Natural killer cell treated with Interleukin-12 subunit alpha and Interleukin-12 subunit beta and Interleukin-15 and Interleukin-18, amount 100 ng/mL, for 72 hours (primary cell): ENCODE measurements at places on chromosomes 2 and 18. TPM values are rescaled to one million over a fixed set of nuclear protein-coding genes. Genes with fewer than 3 reads are reported as not detected.

Gene PRSS56
- not detected for total RNA-seq

Gene CDKL4
- not detected for total RNA-seq

Gene CRYBA2
- not detected for total RNA-seq

Gene SKOR2
- total RNA-seq = not detected

Gene APLF
- total RNA-seq = 3.2 TPM

Gene POLR1A
- total RNA-seq = 99.2 TPM

Gene KIF1A
- not detected for total RNA-seq

Gene C2orf92
- 8.6 TPM for total RNA-seq

Gene REG3A
- total RNA-seq = not detected

Gene SEPTIN2
- total RNA-seq = 246 TPM

Gene HOXD13
- not detected for total RNA-seq

Gene ARHGEF4
- total RNA-seq = not detected

Gene FOXD4L1
- 0.17 TPM for total RNA-seq

Gene PHOSPHO2
- 4.4 TPM for total RNA-seq

Gene PJVK
- 1.5 TPM for total RNA-seq

Gene CAPN13
- total RNA-seq = not detected

Gene COL4A3
- 0.22 TPM for total RNA-seq

Gene COL3A1
- total RNA-seq = not detected

Gene ANO7
- 2.8 TPM for total RNA-seq

Gene ANKRD30B
- not detected for total RNA-seq

Gene FIGN
- not detected for total RNA-seq

Gene LDLRAD4
- 19.5 TPM for total RNA-seq

Gene CYBRD1
- 5.2 TPM for total RNA-seq

Gene LIMS2
- total RNA-seq = not detected

Gene KCNS3
- not detected for total RNA-seq

Gene ATP8B1
- total RNA-seq = not detected

Gene MYCN
- not detected for total RNA-seq

Gene ZNF804A
- not detected for total RNA-seq

Gene LCT
- 0.50 TPM for total RNA-seq

Gene NOP58
- total RNA-seq = 136 TPM

Gene HOXD9
- not detected for total RNA-seq

Gene GNLY
- 903 TPM for total RNA-seq

Gene RAX
- not detected for total RNA-seq

Gene RAD51AP2
- not detected for total RNA-seq

Gene FEV
- total RNA-seq = not detected

Gene POTEI
- not detected for total RNA-seq

Gene TNFAIP6
- 1.7 TPM for total RNA-seq

Gene IL1F10
- total RNA-seq = not detected

Gene TXNDC2
- not detected for total RNA-seq

Gene SLC14A1
- total RNA-seq = 1.6 TPM

Gene DHRS9
- total RNA-seq = not detected

Gene NCOA1
- 84.1 TPM for total RNA-seq
